Cortex of kidney (tissue), 1 donor: ENCODE measurements at places on chromosomes 4 and X.

DNA sequence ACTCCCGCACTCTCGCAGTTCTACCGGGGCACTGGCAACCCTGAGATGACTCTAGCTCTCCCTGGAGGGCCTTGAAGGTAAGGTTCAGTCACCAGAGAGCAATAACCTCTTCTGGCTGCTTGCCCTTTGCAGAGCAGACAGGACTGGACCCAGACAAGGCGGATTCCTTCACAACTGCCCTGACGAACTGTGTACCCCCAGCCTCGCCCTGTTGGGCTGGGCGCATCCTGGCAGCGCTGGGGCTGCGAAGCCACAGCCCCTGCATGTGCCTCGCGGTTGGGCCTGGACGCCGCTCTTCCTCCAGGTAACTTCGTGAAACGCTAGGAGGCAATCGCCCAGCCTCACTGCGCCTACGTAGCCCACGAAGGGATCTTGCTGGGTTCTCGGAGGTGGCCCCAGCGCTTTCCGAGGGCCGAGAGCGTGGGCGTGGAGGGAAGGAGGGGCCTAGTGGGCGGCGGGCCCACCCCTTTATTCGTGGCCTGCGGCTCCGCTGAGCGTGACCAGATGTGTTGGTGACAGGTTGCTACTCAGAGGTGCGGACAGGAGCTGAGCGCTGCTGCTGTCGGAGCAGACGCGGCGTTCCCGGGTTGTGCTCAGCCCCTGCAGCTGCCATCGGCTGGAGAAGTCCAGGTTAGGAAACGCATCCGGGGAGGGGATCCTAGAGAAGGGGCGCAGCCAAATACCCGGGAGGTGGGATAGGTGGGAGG lies 1.9 kb upstream of the MAMLD1 start:
- no peak for DNase-seq

DNA sequence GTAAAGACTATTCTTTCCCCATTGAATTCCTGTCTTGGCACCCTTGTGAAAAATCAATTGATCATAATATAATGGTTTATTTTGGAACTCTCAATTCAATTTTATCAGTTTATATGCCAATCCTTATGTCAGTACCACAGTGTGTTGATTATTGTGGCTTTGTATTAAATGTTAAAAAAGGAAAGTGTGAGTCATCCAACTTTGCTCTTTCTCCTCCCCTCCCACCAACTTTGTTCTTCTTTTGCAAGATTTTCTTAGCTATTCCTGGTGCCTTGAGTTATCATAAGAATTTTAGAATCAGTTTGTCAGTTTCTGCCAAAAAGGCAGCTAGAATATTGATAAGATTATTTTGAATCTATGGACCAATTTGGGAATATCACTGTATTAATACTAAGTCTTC lies 11.2 kb upstream of the RNF175 start:
- DNase-seq: no peak

DNA sequence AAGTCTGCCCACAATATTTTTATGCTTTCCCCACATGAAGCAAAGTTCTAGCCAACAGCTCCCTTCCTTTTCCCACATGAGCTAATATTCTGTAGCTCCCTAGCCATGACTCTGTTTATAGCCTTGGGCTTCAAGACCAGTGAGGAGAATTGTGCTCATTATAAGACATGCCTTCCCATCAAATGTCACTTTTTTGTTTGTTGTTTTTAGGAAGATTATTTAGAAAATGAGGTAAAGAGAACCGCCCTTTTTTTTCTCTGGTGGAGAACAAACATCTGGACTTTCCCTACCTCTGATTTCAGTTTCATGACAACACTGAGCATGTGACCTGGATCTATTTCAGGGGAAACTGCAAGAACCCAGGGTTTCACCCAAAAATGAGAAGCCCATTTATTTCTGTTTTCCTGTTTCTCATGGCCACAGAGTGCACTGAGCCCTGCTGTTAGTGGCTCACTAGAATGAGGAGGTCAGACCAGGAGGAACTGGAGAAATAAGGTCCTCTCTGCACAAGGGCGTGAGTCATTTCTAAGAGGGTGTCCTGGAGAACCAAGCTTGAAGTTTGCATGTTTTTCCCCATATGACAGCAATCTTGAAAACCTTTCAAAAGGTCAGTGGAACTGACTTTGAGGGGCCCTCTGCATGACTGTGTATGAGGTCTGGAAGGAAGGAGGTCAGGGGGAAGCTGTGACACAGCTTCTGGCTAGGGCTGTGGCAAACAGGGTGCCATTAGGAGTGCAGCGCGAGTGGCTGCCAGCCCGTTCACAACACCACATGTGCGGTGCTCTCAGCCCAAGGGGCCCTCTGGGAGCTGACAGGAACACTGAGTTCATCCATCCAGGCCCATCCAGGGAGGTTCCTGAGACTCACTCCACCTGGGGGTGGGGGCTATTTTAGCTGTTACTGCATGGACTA lies 55.2 kb downstream of the CHST7 start:
- no peak for DNase-seq

DNA sequence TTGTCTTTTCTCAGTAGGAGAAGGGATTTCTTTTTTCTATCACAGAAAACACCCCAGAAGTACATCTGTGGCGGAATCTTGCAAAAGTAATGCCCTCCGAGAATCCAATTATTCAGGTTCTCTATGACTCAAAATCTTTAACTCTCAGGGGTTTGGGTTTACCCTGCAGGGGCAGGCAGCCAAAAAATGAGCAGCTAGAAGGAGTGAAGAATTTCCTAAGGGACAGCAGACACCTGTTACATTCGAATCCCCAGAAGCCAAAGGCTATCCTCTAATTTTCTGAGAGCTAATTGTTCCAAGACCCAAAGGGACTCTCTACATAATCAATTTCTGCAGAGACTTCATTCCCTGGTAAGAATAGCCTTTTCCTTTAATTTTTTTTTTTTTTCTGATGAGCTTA lies 27.5 kb upstream of the CBR4 start:
- no peak for DNase-seq

DNA sequence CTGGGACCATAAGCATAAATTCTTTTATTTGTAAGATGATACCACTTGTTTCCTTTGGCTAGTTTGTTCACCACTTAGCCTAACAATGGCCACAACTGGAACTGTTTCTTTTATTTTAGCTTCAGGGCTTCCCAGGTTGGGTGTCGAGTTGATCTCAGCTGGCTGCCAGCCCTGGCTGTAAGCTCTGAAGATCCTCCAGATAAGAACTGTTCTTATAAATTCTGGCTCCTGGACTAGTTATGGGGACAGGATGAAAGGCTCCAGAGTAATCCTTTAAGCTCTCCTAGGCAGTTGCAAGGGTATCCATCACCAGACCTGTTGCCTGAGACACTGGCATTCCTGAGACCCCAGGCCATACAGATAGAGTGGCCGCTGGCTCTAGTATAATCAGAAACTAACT lies 129.4 kb upstream of the ACSL4 start:
- no peak for DNase-seq

DNA sequence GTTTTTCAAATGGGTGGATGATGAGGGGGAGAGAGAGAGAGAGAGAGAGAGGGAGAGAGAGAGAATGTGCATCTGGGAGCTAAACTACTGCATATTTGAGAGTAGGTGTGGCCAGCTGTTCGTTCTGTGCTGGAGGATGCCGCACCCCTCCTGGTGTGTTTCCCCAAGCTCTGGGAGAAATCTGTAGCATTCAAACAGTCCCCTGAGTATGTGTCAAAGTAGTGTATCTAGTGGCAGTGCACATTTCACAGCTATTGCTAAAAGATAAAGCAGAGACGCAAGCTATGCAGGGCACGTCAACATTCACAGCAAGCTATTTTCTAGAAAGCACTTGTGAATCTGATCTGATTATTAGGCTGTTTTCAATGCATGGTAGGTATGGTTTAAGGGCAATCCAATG lies 83.5 kb upstream of the LIMCH1 start:
- no peak for DNase-seq

- no peak for DNase-seq
These were observed 159.4 kb downstream of the MGST2 start for GRCh38 chr4:139824882-139825522.

- no peak for DNase-seq
These were observed 88.2 kb upstream of the USP9X start for GRCh38 chrX:40996886-40997530.

DNA sequence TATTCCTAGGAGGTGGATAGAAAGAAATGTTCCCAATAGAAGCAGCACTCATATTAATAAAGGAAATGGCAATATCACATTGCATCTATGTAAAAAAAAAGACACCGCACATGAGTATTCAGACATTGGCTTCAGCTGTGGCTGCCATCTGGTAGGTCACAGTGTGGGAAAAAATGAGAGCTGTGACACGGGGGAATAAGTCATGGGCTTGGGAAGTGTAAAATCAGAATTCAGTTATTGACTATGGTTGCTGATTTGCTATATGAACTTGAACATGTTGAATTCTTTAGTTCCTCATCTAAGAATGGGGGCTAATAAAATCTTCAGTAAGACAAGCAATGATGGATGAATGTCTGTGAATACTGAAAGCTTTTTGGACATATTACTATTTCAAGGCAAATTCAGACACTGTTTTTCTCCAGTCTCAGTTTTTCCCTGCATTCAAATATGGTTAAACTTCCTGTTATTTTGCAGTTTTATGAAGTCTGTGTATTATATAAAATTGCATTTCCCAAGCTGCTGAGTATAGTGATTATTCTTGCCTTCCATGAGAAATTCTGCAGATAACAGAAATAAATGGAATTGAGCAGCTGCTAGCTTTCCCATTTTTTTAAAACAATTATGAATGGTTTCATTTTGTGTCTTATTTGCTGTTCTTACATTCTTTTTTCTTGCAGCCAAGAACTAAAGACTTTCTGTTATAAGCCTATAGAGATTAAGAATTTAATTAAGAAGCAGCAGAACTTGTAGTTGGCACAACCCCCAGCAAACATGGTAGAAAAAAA lies 221.0 kb downstream of the ANKRD50 start:
- DNase-seq: no peak

- no peak for DNase-seq
These were observed 718.7 kb upstream of the TENM3 start for GRCh38 chr4:181524499-181524898.

DNA sequence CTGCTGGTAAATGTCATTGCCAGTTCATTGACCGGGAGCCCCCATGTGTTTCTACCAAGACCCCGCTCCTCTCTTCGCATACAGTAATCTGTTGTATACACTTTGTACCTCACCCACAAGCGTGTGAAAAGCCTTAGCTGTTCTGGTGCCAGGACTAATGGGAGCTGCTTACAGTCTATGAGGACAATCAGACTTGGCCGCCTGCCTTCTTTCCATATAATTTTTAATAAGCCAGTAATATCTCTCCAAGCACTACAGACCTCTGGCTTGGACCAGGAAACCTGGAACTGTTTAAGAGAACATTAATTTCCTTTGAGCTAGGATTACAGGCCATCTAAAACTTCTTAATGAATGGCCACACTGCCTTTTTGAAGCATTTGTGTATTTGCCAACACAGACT lies 149.7 kb upstream of the MSX1 start:
- no peak for DNase-seq

DNA sequence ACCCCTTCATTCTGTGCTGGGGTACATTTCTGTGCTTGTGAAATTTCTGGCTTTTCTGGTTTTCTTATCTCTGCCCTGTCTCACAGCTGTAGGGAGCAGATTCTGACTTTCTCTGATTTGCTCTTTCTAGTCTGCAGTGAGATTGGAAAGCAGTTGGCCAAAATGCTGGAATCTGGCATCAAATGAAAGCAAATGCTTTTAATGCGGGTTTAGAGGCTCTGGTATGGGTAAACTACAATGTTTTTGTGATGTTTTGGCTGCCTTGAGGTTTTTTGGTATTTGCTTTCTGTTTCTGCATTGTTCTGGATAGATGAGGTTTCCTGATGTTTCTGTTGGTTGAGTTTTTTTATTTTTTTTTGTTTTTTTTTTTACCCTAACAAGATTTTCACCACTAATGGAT lies 23.8 kb downstream of the SMIM20 start:
- DNase-seq: no peak
